ENCODE measurements at places on chromosomes 2 and 18.

DNA sequence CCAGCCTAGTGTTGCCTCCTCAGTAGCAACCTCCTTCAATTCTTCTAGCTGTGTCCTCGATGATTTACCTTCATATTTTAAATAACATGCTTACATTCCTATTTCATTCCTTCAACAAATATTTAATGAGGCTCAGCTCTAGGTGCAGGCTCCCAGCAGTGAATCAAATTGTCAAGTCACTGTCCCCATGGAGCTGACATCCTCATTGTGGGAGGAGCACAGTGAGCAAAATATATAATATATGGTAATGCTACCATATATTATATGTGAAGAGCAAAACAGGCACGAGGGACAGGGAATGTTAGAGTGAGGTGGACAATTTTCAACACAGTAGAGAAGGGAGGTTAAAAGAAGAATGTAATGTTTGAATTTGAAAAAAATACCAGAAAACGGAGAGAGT is 869.1 kb downstream of the SLC4A3 start:
- DNase-seq, result no peak

DNA sequence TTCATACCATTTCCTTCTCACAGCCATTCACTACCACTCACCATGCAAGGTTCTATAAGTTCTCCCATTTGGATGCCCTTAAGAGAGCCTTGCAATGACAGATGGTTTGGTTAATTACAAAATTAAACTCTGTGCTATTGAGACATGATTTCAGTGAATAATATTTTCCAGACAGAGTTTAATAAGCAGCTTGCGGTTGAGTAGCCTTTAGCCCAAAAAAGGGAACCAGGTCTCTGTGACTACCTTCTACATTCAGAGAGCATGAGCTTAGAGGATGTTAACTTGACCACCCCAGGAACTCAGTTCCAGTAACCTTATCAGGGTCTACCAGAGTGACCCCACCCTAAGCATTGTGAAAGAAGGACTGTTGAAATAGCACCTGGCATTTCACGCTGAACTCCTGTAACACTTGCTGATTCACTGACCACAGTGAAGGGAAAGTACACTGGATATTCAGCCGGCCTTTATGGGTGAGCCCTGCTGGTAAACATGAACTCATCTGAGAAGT is 1173.1 kb upstream of the ZEB2 start:
- no peak for DNase-seq

- DNase-seq, result no peak
Observed at GRCh38 chr2:15747603-15748471, 156.2 kb downstream of the DDX1 start.

GRCh38 chr2:48107326-48107925 is 201.1 kb upstream of the FBXO11 start:
- DNase-seq, result no peak

Data from activated CD4-positive, alpha-beta T cell treated with anti-CD3 and anti-CD28 coated beads for 36 hours (primary cell).